CD8-positive, alpha-beta memory T cell (primary cell): ENCODE measurements at places on chromosomes 4 and X.

GRCh38 chr4:112753333-112753732 is 116.4 kb downstream of the LARP7 start:
- no peaks in the 10 kb centered on the region for H3K36me3 ChIP-seq
- no peak overlapping the region for H3K4me3 ChIP-seq
- H3K27me3 ChIP-seq: no peaks in the 10 kb centered on the region
- no peak for DNase-seq
- no peak overlapping the region for H3K27ac ChIP-seq

DNA sequence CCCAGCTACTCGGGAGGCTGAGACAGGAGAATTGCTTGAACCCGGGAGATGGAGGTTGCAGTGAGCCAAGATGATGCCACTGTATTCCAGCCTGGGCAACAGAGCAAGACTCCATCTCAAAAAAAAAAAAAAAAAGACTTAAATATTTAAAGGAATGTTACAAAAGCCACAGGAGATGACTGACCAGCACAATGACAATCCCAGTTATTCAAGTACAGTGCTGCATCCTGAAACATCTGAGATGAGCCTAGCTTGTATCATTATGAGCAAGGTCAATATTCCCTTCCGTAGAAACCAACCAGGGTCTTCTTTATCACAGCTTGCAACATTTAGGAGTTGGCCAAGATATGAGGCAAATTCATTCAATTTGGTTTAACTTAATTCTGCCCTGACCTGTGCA is 38.6 kb downstream of the LNX1 start:
- H3K36me3 ChIP-seq: no peaks in the 10 kb centered on the region
- no peak for DNase-seq
- H3K27me3 ChIP-seq: no peaks in the 10 kb centered on the region
- no peak overlapping the region for H3K27ac ChIP-seq
- no peak overlapping the region for H3K4me3 ChIP-seq
- no peaks in the 10 kb centered on the region for H3K4me1 ChIP-seq

GRCh38 chr4:77040854-77041725 is 34.7 kb downstream of the CCNI start:
- DNase-seq: no peak
- no peak overlapping the region for H3K27ac ChIP-seq
- H3K36me3 ChIP-seq: no peaks in the 10 kb centered on the region

DNA sequence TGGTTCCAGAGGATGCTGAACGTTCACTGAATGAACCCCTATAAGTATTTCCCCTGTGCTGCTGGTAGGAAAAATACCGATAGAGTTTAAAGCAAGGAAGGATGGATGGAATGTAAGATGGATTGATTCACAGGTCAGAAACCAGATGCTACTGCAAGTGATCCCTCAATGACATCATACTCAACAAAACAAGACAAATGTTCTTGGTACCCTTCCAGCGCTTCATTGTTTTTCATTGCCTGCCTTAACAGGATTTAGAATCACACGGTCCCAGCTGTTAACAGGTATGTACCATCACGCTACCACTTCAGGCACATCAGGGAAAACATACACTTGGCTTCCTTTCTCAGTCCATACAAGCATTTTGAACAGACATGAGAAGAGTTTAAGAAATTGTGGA is 118.1 kb upstream of the TLR3 start:
- H3K27me3 ChIP-seq: no peaks in the 10 kb centered on the region
- no peak overlapping the region for H3K27ac ChIP-seq
- no peak for DNase-seq
- H3K36me3 ChIP-seq: no peaks in the 10 kb centered on the region
- H3K4me3 ChIP-seq: no peak overlapping the region
- H3K4me1 ChIP-seq: no peaks in the 10 kb centered on the region

GRCh38 chrX:72079607-72080006 is 52.1 kb downstream of the RTL5 start:
- no peak for DNase-seq
- no peaks in the 10 kb centered on the region for H3K36me3 ChIP-seq
- no peak overlapping the region for H3K4me3 ChIP-seq
- peaks cover 7% of the 10 kb centered on the region for H3K4me1 ChIP-seq
- H3K27ac ChIP-seq: no peak overlapping the region
- H3K27me3 ChIP-seq: no peaks in the 10 kb centered on the region

DNA sequence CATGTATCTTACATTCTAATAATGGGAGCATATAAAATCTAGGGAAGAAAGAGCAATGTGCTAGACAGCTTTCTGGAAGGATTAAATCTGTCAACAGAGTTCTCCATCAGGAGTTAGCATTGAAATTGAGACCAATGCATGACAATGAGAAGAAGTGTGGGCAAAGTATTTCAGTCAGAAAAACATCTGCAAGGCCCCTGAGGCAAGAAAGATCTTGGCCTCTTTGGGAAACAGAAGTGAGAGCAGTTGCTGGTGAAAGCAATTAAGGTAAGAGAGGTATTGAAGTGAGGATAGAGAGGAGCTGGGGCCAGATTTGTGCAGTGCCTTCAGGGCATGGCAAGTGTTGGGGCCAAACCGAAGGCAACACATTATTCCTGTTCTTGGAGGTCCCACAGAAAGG is 999.1 kb downstream of the STPG2 start:
- no peaks in the 10 kb centered on the region for H3K36me3 ChIP-seq
- no peaks in the 10 kb centered on the region for H3K27me3 ChIP-seq
- no peak overlapping the region for H3K4me3 ChIP-seq
- no peak overlapping the region for H3K27ac ChIP-seq
- no peak for DNase-seq
- H3K4me1 ChIP-seq: no peaks in the 10 kb centered on the region

DNA sequence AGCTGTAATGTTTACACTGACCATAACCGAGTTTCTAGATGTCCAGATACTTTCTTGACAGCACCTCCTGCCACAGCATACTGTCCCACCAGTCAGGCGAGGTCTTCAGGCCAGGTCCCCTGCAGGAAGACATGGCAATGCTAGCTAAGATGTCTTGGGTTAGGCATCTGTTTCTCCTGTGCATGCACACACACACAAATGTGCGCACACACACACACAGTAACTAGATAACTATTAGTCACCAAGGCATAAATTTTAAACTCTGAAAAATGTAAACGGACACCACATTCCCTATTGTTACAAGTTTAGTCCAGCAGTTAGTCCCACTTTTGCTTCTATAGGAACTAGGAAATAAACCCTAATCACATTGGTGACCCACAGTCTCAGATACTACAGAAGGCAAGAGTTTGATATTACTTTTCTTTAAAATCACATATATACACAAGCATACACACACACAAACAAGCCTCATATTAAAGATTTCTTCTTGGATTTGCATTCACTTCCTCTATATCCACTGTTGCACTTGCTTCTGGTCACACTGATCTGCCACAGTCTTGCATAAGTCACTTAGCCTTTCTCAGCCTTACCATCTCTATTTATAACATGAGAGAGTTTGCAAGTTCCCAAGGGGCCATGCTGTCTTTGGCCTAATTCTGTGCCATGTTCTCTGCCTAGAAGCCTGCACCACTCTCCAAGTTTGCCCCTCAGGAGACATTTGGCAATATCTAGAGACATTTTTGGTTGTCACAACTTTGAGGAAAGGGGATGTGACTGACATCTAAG is 32.2 kb downstream of the IL21 start:
- DNase-seq: no peak
- no peaks in the 10 kb centered on the region for H3K27me3 ChIP-seq
- H3K4me1 ChIP-seq: peaks cover 11% of the 10 kb centered on the region
- no peaks in the 10 kb centered on the region for H3K36me3 ChIP-seq
- no peak overlapping the region for H3K4me3 ChIP-seq

DNA sequence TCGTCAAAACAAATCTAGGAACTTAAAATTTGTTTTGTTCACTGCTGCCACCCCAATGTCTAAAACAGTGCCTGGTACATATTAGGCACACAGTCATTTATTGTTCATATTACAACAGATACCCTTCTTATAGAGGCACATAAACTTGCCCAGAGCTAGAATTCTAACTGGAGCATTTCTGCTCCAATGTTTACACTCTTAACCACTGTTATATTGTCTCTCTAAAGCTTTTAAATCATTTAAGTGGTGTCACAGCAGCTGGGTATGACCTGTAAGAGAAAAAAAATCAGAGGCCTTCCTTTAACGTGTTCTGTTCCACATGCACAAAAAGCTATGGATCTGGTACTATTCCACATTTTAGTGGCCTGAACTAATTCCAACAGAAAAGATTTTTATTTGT is 3.0 kb downstream of the UBE2D3 start:
- H3K27me3 ChIP-seq: no peaks in the 10 kb centered on the region
- peaks cover 61% of the 10 kb centered on the region for H3K4me1 ChIP-seq
- no peak for DNase-seq
- peak overlapping the region; percentile 90 for H3K4me3 ChIP-seq
- peak overlapping the region; percentile 99 for H3K27ac ChIP-seq
- H3K36me3 ChIP-seq: peaks cover 9% of the 10 kb centered on the region

DNA sequence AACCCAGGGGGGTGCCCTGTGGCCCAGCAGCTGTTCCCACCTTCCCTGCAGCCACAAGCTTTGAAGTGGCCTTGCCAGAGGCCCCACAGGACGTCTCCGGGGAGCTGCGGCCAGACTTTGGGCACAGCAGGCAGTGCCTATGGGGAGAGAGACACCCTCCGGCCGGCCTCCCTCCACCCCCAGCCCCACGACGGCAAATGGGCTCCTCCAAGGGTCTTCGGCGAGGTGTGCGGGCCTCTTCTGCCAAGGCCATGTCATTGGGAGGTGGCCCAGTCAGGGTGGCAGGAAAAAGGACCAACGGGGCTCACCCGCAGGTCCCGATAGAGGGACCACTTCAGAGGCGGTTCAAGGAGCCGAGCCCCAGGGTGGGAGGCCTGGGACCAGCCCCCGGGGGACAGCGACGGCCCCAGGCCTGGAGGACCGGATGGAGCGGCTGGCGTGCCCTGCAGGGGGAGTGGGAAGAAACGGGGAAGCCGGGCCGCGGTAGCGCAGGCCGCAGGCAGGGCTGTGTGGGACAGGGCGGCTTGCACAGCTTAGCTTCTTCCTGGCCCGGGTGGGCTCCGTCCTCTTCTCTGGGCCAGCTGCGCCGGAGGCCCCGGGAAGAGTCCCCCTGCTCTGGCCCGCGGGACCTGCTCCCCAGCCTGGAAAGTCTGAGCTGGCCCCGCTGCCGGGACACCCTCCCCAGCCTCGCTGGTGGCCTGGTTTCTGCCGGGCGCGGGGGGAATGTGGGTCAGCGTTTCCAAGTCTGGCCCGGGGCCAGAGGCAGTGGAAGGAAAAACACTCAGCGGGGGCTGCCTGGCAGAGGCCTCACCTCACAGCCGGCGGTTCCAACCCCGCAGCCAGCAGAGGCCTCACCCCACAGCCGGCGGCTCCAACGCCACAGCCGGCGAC is 21.9 kb upstream of the SPON2 start:
- H3K36me3 ChIP-seq: peaks cover 8% of the 10 kb centered on the region
- no peak overlapping the region for H3K4me3 ChIP-seq
